Activated CD8-positive, alpha-beta T cell treated with anti-CD3 and anti-CD28 coated beads for 36 hours (primary cell): ENCODE measurements at places on chromosomes 7 and 10. TPM values are rescaled to one million over a fixed set of nuclear protein-coding genes. Genes with fewer than 3 reads are reported as not detected.

DNA sequence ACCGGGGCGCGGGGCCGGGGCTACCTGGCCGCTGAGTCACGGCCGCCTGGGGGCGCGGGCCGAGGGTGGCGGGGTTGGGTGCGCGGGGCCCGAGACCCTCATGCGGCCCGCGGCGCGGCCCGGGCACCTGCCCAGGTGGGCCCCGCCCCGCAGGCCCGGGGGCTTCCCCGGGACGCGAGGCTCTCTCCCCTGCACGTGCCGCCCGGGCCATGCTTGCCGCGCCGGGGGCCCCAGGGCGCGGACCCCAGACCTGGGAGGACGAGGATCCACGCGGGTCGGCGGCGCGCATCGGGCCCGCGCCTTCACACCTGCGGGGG is 402 bp downstream of the MAFK start:
- H3K4me1 ChIP-seq, result peaks cover 21% of the 10 kb centered on the region
- no peak overlapping the region for H3K4me3 ChIP-seq
- H3K27me3 ChIP-seq, result peaks cover 4% of the 10 kb centered on the region
- H3K36me3 ChIP-seq, result peaks cover 3% of the 10 kb centered on the region

DNA sequence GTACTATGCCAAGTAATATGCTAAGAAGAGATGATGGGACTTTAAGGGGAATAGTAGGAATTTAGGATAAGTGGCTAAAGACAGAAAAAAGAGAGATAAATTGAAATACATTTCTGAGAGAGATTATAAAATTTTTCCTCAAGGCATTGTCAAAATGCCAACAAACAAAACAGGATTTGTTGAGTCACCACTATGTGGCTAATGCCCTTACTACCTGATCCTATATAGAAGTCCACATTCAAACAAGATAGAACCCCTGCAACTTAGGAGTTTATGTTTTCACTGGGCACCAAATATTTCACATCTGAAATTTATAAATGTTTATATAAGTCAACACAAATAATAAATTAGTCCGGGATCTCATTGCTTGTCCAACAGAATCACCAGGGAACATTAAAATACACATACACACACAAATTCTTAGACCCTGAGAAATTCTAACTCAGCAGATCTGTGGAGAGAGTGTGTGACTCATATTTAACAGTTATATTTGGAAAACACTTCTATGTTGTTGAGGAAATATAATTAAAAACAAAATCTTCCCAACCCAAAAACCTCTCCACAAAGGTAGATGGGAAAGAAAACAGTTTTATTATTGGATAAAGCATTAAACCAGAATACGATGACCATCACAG is 154.3 kb downstream of the PPP1R3A start:
- no peaks in the 10 kb centered on the region for H3K36me3 ChIP-seq
- no peaks in the 10 kb centered on the region for H3K27me3 ChIP-seq
- no peak for DNase-seq

DNA sequence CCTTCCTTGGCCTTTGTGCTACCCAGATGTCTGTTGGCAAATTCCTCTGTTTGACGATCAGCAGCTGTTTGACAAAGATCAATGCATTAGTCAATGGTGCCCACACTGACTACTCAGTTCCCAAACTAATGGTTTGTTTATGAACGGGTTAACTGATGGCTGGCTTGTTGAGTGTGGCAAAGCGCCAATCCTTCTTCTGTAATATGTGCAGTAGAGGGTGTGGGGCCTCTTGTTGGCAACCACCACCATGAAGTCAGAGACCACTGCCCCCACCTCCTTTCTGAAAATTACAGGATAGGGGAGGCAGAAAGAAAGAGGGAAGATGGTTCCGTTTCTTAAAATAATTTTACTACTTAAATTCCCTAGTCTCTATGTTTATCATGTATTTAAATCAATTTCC is 2.6 kb upstream of the PLCE1 start:
- no peak for DNase-seq
- no peak overlapping the region for H3K4me3 ChIP-seq
- H3K36me3 ChIP-seq, result no peaks in the 10 kb centered on the region
- no peak overlapping the region for H3K27ac ChIP-seq
- no peaks in the 10 kb centered on the region for H3K4me1 ChIP-seq
- peaks cover 50% of the 10 kb centered on the region for H3K27me3 ChIP-seq

- peak overlapping the region; percentile 15 for H3K27ac ChIP-seq
- peaks cover 15% of the 10 kb centered on the region for H3K4me1 ChIP-seq
- DNase-seq, result no peak
- peaks cover 43% of the 10 kb centered on the region for H3K36me3 ChIP-seq
These were observed 31.6 kb downstream of the PSAP start for GRCh38 chr10:71819441-71819861.

HTR5A gene
- not detected for total RNA-seq

CCL24 gene
- total RNA-seq, result not detected

PRSS1 gene
- not detected for total RNA-seq

CDHR3 gene
- 0.58 TPM for total RNA-seq
